ENCODE measurements at places on chromosomes 4 and X.
A peak's percentile ranks its signal among the peaks of the same experiment; 100 is the strongest.

DNA sequence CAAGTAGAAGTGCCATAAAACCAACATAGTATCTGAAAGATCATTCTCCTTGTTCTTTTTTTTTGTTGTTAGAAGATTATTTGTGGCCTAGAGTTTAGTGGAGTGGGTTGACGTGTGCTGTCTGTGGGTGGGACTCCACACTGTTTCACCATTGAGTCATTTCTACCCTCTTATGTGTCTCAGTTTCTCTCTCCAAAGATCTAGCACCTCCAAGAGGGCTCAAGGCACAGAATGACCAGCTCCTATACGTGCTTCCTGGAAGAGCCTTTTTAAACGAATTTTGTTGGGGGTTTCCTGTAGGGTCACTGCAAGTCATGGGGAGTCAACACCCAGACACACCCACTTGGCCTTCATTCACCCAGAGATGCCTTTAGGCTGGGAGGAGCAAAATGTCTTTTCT, 150.1 kb downstream of the KLF8 start:
- DNase-seq: no peak

GRCh38 chr4:47615385-47615784, 130.3 kb downstream of the ATP10D start:
- no peak for DNase-seq

- no peak for DNase-seq
These were observed 75.7 kb upstream of the ARHGAP24 start for GRCh38 chr4:85399270-85399669.

DNA sequence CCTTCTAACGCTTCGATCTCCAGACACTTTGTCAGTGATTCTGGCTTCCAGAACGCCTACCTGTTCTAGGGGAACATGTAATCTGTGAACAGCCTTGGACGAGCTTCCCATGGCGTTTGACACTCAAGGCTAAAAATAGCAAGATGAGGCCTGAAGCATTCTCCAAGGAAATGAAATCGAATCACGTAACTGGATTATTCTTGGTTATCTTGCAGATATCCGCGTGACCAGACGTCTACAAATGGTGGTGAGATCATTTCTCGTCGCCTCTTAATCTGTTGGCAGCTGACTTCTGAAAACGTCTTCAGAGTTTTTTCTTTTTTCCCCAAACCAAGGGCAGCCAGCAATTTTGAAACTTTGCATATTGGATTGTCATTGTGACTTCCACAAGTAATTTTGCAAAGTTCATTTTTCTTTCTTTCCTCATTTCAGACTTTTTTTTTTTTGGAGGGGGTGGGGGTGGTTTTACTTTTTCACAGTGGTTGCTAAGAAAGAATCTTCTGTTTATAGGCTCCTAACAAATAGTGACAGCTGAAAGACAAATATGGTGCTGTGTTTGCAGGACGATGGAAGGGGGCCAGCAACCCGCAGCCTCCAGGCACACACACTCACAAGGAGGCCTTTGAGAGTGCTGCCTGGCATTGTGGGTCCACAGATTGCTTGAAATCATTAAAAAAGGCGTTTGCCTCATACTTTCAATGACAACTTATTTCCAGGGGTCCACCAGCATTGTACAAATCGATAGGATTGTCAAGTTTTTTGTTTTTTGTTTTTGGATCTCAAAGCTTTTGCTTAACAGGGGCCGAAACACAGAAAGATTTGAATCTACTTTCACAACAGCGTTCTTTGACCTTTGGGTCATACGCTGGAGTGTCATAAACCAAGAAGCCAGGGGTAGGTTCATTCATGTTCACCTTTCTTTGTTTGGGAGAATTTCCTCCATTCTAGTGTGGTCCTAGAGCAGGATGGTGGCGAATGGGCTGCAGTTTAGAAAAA, 32.4 kb upstream of the PDLIM3 start:
- no peak for DNase-seq

GRCh38 chr4:20074450-20074849, 177.3 kb upstream of the SLIT2 start:
- no peak for DNase-seq

GRCh38 chr4:186852073-186852420, 128.4 kb upstream of the FAT1 start:
- no peak for DNase-seq

DNA sequence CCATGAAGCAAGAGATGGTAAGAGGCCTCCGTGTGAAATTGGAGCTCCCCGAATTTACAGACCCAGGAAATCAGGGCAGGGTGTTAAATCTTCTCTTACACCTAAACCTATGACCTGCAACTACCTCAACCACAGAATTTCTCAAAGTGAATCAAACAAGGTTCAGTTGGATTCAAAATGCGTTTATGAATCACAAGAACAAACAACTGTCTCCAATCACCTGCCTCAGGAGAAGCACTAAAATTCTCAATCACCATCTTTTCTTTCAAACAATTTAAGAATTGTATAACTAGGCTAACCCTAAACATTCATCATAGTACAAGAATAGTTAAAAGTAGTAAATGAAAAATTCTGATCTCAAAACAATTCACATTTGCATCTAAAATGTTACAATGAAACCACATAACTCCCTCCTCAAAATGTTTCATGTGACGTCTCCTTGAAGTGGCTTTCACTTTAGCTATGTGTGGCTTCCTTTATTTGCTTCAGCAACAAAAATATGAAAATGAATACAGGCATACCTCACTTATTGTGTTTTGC, 19.2 kb downstream of the PPP3CA start:
- DNase-seq: no peak

DNA sequence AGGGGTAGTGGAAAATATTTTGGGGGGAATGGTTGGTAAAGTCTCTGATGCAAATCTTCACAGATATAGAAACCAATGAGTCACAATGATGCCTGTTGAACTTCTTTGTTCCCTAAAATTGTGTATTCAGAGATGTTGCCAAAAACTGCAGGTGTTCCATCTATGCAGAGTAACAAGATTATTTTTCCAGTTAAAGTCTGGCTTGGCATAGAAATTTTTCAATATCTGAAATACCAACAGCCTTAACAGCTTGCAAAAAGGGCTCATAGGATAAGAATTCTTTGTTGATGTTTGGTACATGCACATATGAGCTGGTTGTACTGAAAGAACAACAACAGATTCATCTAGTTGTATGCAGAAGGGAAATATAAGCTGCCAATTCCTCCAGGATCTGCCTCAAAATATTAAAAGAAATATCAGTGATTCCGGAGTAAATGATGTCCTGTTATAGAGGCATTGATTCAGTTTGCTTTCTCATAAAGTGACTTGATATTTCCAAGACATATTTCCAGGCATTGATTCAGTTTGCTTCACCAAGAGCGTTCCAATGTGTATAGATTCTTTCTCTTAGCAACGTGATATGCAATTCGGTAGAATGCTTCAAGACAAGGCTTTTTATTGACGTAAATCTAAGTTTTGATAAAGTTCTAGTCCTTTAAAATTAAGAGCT, 564.4 kb downstream of the TMA16 start:
- no peak for DNase-seq

DNA sequence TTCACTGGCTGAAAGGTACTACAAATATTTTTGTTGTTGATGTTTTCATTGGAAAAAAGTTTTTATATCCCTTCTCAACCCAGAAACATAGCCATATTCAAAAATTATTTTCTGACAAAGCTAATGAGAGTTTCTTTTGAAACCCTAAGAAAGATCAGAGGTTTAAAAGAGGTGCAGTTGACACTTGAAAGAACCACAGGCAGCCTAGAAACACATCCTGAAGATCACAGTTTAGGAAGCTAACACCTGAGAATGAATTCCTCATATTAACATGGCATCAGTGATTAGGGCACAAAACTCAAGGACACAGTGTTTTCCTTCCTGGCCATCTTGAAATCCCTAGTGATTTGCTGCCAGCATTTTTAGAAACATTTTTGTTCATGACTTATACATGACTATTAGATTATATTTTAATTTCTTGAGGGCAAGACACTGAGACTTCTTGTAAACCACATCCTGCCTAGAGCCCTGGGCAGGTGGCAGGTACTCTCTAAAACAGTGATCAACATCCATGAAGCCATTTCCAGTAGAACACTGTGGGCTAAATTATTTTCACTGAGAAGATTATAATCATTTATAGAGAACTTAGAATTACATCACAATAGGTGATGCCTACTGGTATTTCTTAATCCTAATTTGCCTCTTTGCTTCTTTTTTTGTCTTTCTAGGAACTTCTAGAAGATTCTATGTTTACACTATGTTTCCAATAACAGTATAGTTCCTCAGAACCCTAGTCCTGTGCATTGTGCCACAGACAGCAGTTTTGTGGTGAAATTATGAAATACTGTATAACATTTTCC, 80.0 kb downstream of the ARSJ start:
- no peak for DNase-seq

DNA sequence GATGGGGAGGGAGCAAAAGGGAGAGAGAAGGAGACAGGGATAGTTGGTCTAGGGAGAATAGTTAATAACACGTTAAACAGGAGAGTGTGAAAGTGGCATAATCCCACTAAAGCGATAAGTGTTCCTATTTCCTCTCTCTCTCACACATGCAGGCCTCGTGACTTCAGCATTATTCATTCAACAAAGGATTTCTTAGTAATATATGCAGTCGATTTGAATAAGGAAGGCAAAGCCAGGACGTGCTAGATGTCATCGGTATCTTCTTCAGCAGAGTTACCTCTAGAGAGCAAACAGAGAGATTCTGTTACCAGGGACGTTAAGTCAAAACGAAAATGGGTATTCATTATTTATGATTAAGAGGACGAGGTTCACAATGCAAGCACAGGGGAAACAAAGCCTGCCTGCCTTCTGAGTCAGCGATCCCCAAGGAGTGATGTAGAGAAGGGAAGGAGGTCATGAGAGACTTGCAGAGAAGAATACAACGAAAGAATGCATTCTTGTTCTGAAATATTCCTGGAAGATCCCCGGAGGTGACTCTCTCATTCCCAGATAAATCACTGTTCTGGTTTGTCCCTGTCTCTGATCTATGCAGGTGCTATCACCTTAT, 1048.4 kb downstream of the NLGN4X start:
- DNase-seq: no peak

DNA sequence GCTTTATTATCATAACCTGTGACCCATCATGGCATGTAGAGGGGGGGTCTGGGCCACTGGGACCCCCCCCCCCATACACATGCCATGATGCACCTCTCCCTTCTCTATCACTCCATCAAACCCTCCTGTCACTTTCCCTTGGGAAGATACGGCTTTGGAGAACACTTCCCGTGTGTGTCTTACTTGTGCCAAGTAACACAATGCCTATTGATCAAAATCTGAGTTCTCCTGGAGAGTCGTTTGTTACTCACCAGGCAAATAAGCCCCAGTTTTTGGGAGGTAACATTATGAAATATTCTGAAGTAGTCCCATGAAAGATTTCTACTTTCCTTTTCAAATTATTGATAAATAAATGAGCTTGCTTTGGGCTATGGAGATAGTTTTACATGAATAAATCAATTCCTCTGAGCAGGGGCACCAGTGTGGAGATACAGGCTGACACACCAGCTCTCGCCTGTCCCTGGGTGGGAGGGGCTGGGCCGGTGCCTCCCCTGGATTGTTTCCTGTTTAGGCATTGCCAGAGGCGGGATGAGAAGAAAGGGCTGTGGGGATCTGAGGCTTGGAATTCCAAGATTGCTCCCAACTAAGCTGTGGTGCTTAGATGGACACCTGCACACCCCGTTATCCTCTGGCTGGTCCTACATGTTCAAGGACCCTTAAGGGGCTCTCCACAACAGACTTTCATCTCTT, 63.2 kb upstream of the WWC2 start:
- no peak for DNase-seq

- DNase-seq: no peak
These were observed 621.3 kb upstream of the PCDH10 start for GRCh38 chr4:132527817-132528216.

- no peak for DNase-seq
These were observed 178.7 kb downstream of the SPRY1 start for GRCh38 chr4:123575291-123575690.

GRCh38 chrX:15973299-15973698, 118.7 kb upstream of the AP1S2 start:
- DNase-seq: peak; percentile 2

- DNase-seq: no peak
These were observed 45.8 kb upstream of the ARSJ start for GRCh38 chr4:114025176-114025777.

- DNase-seq: no peak
These were observed 47.0 kb upstream of the NAP1L5 start for GRCh38 chr4:88744609-88745008.

GRCh38 chrX:140526171-140526570, 21.3 kb upstream of the SOX3 start:
- DNase-seq: no peak

- DNase-seq: peak; percentile 52
These were observed 142.9 kb upstream of the MBNL3 start for GRCh38 chrX:132631579-132632232.

- DNase-seq: no peak
These were observed 35.2 kb downstream of the DTHD1 start for GRCh38 chr4:36316607-36317006.

DNA sequence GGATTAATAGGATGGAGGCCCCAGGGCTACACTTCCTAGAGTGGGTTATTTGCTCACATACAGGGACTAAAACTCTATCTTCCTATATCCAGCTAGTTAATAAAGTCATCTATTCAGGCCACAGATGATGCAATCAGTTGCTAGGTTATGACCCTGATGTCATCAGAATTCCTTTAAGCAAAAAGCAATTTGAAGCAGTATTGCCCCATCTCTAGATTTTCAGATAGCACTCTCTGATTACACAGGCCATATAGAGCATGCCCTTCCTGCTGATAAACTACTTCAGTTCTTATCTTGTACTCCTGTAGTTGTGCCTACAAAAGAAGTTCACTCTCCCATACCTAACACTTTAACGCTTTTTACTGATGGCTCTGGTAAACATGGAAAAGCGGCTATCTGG, 84.8 kb downstream of the TMEM144 start:
- DNase-seq: no peak

DNA sequence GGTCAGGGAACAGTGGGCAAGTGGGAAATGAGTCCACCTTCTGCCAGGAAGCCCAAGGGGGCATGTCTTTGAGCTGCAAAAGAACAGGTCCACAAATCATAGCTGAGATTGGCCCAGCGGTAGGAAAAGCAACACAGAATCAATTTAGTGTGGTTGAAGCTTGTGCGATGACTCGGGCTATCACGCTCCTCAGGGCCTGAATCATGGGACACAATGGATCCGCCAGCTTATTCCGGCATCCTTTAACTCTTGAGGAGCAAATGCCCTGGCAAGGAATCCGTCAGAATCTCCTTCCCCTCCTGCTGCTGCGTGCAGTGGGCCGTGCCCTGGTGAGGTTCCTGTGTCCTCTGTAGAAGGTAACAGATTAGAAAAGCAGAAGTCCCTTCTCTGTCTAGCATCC, 98.0 kb downstream of the RELL1 start:
- DNase-seq: no peak

- no peak for DNase-seq
These were observed 214.1 kb downstream of the BCOR start for GRCh38 chrX:39883666-39884065.

GRCh38 chr4:147789596-147789995, 57.7 kb downstream of the ARHGAP10 start:
- DNase-seq: no peak

DNA sequence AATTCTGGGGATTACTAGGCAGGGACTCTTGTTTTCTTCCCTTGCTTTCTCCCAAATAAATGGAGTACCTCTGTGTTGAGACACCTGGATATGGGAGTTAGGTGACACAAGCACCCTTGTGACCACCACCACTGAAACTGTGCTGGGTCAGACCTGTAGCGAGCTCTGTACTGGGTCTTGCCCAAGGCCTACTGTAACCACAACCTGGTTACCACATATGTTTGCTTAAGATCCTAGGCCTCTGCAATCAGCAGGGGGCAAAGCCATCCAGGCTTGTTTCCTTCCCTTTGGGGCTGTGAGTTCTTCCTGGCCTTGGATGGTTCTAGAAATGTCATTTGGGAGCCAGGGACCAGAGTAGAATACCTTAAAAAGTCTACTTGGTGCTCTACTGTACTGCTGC, 49.4 kb downstream of the LPAR4 start:
- no peak for DNase-seq

Data from Kasumi-1 (cell line).